Stimulated activated CD8-positive, alpha-beta memory T cell treated with anti-CD3 and anti-CD28 coated beads, Interleukin-2, amount 100 ng/mL, for 1 hour (primary cell): ENCODE measurements at places on chromosomes 2 and 18.

- no peak for DNase-seq
Observed at GRCh38 chr18:72041313-72042032, 502.7 kb downstream of the CBLN2 start.

DNA sequence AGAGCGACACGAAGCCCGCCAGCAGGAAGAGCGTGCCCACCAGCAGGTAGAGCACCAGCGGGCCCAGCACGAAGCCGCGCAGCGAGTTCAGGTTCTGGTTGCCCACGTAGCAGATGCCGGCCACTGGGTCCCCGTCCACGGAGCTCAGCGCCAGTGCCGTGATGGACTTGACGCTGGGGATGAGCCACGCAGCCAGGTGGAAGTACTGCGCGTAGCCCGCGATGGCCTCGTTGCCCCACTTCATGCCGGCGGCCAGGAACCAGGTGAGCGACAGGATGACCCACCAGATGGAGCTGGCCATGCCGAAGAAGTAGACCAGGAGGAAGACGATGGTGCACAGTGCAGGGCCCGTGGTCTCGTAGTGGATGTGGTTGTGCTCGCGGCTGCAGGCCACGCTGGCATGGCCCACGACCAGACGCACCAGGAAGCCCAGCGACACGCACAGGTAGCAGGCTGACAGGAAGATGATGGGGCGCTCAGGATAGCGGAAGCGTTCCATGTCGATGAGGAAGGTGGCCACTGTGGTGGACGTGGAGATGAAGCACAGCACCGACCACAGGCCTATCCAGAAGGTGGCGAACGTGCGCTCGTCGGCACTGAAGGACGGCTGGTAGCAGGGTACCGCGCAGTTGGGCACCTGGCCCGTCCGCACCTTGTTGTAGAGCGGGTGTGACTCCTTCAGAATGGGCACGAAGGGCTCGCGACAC, 2.1 kb downstream of the FZD5 start:
- DNase-seq, result no peak

- DNase-seq, result no peak
Observed at GRCh38 chr18:70046207-70046606, 98.5 kb upstream of the CD226 start.

DNA sequence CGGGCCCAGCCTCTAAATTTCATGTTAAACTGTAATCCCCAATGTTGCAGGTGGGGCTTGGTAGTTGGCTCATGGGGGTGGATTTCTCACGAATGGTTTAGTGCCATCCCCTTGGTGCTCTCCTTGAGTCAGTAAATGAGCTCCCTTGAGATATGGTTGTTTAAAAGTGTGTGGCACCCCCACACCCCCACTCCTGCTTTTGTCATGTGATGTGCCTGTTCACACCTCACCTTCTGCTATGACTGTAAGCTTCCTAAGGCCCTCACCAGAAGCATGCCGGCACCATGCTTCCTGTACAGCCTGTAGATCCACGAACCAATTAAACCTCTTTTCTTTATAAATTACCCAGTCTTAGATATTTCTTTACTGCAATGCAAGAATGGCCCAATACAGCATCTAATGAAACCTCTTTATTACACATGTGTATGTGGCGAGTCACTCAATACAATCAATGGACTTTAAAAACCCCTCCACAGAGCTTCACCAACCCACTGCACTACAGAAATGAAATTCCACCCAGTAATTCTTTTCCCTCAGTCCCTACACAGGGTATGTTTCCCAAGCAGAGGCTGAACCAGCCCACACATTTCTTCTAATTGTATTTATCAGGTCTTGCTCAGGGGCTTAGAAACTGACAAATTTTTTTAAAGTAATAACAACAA, 47.3 kb downstream of the WDFY1 start:
- DNase-seq, result no peak

DNA sequence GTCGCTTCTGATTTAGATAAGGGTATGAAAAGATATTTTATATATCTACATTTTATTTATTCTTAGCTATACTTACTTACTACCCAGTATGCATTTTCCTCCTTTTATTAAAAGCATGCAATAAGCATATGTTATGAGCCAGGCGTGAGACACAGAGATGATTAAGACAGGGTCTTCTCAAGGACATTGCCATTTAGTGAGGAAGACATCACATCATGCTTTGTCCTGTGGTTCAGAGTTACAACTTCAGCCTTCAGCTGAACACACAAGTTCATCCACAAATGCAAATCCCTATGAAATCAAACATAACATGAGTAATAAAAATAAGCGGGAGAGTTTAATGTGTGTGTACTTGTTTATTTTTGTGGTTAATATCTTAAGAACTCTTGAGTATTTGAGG, 30.2 kb downstream of the GRHL1 start:
- DNase-seq, result no peak

GRCh38 chr18:45175511-45175910, 439.8 kb upstream of the SLC14A2 start:
- DNase-seq, result no peak

- DNase-seq, result no peak
Observed at GRCh38 chr18:11761553-11761952, 72.5 kb downstream of the GNAL start.

DNA sequence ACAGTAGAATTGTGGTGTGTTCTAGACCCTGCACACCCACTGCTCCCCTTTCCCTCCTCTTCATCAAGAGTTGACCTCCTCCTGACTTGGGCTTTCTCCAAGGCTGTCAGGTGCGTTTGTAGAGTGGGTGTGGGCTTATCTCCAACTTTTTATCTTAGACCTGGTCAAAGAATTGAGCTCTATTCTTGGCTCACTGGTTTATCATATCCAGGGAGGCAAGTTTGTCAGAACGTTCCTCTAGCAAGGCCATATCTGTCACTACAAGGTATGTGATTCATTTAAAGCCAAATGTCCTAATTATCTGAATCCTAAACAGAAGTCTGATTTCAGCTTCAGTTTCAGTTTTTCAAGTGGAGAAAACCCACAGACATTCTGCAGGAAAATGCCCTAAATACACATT, 117.1 kb upstream of the MGAT5 start:
- no peak for DNase-seq

DNA sequence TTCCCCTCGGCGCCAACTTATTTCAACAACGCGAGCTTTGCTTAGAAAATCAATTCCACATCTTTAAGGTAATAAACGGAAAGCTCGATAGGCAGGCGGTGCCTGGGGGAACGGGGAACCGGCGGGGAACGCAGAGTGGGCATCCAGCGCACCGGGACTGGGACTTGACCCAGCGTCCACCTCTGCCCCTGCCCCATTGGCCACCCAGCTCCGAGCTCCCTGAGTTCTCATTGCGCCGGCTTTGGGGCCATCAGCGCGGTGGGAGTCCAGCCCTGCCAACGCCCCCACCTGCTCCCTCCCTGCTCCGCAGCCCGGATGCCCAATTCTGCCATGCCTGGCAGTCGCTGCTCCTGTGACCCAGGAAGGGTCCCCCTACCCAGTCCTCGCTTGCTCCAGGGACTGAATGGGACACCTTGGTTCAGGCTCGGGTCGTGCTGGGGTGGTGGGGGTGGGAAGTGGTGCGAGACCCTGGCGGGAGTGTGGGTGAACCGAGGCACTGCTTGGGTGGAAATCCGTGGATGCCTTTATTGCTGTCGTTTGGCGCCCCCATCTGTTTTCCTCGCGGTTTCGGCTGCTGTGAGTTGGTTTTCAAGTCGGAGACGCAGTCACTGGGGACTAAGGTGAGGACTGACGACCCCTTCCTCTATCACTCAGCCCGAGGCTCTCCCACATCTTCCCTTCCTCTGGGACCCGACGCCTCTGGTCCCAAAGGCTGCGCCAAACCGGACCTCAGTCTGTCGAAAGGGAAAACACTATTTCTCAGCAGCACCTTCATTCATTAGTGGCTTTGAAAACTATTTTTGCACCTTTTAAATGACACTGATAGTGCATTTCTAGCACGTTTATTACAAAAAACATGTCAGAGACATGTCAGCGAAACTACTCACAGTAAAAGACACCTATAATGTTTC, 2.4 kb upstream of the EVX2 start:
- no peak for DNase-seq

DNA sequence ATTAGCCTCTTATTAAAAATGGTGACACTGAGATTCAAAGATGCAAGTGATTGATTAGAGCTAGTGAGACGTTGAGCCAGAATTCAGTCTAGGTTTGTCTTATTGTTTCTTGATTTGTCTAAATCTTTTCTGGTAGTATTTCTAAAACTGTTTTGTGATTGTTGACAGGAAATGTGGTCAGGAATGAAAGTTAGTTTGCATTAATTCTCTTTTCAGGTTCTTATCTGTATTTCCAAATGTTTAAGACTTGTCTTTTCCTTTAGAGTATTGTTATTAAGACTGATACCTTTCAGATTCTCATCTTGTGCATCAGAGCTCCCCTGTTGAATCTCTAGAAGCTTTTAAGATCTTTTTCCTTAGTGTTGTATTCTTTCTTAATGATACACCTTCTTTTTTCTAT, 89.3 kb downstream of the MBD5 start:
- DNase-seq, result no peak

GRCh38 chr2:162053066-162053807, 20.8 kb downstream of the DPP4 start:
- DNase-seq, result no peak

DNA sequence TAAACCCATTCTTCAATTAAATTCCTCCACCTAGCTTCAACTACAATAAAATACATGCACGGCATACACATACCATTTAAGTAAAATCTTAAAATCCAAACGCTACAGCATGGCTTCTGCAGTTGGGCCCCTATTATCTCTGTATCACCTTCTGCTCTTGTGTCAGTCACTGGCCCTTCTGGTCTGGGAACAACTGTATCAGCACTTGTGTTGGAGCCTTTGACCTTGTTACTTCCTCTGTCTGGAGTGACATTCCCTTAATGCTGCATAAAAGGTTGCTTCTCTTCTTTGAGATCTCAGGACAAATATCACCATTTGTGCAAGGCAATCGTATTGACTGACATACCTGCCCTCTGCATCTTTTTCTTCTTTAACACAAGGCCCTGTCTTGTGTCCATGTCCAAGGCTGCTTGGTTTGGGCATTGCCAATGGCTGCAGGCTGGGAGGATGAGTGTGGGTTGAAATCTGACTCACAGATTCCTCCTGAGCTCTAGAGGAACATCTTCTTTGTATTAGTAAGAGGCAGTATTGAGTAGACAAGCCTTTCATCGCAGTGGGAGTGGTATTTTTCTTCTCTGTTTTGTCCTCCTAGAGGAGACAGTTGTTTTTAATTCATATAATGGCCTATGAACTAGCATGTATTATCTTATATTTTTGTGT, 267.8 kb upstream of the TRIB2 start:
- DNase-seq, result no peak

DNA sequence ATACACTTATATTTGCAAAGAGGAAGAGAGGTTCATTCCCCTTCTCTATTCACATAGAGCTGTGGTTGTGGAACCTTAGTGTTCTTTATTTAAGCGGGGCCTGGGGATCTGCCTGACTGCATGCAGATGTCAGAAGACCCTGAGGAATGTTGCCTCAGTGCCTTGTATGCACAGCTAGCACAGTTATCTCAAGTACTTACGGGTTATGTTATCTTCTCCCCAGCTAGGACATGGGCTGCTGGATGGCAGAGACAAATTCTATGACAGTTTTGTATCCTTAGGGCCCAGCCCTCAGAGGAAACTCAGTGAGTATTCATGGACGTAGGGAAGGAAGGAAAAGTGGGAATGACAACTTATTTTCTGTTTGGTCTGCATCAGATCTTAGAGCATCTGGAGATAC, 37.7 kb upstream of the RTN4 start:
- DNase-seq, result no peak

DNA sequence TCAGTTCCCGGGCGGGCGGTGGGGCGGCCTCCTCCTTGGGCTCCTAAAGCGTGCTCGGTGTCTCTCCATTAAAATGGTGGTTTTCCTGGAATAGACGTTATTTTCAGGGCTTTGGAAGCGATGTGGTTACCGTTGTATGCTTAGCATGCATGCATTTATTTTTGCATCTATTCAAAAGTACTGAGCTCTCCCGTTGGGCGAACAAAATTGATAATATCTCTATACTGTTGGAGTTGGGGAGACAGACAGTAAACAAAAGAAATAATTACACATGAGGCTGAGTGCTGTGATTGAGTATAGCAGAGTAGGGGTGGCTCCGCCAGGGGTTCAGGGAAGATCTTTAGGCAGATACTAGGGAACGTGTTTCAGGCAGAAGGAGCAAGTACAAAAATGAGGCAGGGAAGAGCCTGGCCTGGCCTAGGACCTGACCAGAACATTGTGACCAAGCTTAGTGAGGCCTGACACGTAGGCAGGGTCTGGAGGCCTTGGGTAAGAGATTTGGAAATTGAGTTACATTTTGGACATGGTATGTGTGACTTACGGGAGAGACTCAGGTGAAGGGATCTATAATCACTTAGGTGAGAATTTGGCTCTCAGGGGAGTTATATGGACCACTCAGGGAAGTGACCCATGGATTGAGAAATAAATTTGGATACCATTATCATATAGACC, 674 bp downstream of the NCAPH start:
- DNase-seq, result no peak
